ENCODE measurements at places on chromosomes 12 and 14.

DNA sequence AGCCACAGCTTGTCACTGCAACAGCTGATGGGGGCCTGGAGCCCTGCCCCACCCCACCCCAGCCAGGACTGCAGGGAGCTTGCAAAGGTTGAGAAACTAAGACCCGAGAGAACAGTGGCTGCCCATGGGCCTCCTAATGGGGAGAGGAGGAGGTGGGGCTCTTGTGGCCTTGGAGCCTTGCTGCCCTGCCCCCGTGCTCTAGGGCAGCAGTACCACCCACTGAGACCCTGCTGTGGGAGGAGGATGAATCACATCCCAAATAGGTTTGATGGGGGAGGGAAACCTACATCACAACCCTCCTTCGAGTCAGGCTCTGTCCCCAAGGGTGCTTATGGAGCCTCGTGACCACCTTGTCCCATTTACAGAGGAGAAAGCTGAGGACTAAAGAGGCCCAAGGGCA is 15.9 kb downstream of the HHIPL1 start:
- DNase-seq = no peak

- DNase-seq = no peak
These were observed 503.2 kb downstream of the MED13L start for GRCh38 chr12:115774148-115774895.

- DNase-seq = no peak
These were observed 86.4 kb downstream of the ACACB start for GRCh38 chr12:109202770-109203169.

DNA sequence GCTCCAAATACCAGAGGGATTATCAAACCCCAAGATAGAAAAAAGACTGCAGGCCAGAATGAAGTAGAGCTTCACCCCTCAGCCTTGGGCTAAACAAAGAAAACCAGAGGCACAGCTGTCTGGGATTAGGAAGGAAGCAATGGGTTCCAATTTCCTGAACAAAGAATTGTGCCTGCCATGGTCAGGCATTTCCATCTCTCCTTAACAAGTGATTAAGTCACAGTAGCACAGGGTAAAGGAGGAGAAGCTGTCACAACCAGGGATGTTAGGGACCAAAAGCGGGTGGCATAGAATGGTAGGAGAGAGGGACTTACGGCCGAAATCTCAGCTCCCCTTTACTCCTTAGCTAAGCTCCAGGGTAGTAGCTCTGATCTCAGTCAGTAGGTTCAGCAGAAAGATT is 33.9 kb downstream of the SPTLC2 start:
- no peak for DNase-seq

GRCh38 chr12:132419631-132420246 is 70.2 kb upstream of the FBRSL1 start:
- no peak for DNase-seq

GRCh38 chr14:55710506-55711041 is 130.6 kb downstream of the KTN1 start:
- DNase-seq = no peak

- no peak for DNase-seq
These were observed 10.5 kb downstream of the PALS1 start for GRCh38 chr14:67251573-67252226.

GRCh38 chr14:36784541-36784940 is 122.9 kb downstream of the PAX9 start:
- DNase-seq = no peak

DNA sequence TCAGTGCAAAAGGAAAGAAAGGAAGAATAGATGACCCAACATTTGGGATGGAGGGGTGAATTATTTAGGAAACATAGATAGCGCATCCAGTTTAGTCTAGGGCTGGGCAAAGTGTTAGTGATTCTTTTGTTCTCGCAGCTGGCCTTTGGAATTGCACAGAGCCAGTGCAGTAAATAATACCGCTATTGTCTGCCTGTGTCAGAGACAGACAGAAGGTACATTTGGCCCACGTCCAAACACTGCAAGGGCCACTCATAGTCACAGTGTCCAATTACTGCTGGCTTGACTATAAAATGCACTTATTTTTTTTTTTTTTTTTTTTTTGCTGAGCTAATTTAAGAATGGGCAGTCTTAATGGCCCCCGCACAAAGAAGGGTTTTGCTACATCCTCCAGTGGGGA is 638.6 kb downstream of the BCL11B start:
- peak; percentile 6 for DNase-seq

DNA sequence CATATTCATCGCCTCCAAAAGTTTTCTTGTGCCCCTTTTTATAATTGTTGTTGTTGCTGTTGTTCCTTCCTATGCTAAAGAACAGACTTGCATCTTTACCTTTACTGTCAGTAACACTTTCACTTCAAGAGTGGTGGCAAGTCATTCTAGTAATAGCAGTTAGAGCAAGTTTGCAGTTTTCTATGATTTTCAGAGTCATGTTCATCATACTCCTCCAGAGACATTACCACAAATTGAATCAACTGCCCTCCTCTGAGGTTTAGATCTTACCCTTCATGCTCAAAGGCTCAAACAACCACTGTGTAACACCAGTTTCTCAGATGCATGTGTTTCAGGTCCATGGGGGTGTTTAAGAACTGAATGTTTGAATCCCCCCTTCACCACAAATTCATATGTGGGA is 763.4 kb downstream of the LRFN5 start:
- DNase-seq = no peak
